MG63 (cell line): ENCODE measurements at places on chromosomes 7 and 10. TPM values are rescaled to one million over a fixed set of nuclear protein-coding genes. Genes with fewer than 3 reads are reported as not detected.

The HMX2 gene
- total RNA-seq, result 0.07 and 6.0 TPM in 2 replicates

DNA sequence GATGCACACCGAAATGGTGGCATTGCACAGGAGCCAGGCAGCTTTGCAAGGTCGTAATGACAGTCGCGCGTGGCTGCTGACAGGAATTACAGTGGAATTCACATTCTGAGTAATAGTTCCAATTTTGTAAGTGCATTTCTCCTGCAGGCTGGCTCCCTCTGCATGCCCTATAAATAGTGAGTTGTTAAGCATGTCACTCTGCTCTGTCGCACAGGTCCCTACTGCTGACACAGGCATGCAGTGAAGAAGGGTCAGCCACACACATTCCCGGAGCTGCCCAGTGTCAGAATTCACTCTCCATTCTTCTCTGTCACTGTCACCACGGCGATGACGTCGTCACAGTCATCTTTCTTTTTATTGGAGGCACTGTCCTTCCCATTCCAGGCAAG is 49.2 kb upstream of the SHH start:
- no peak for DNase-seq

GRCh38 chr10:103510791-103511752 is 17.6 kb downstream of the NEURL1 start:
- no peak for DNase-seq

- no peak for DNase-seq
Measured at GRCh38 chr10:132301371-132302330, 6.1 kb downstream of the STK32C start.

- DNase-seq, result no peak
Measured at GRCh38 chr10:106820579-106820978, 343.9 kb downstream of the SORCS1 start.

- no peak for DNase-seq
Measured at GRCh38 chr7:112866424-112866823, 76.2 kb upstream of the TMEM168 start.

GRCh38 chr10:65723525-65723924 is 1202.3 kb upstream of the LRRTM3 start:
- DNase-seq, result no peak

The SORCS1 gene
- total RNA-seq, result not detected in 2 replicates

DNA sequence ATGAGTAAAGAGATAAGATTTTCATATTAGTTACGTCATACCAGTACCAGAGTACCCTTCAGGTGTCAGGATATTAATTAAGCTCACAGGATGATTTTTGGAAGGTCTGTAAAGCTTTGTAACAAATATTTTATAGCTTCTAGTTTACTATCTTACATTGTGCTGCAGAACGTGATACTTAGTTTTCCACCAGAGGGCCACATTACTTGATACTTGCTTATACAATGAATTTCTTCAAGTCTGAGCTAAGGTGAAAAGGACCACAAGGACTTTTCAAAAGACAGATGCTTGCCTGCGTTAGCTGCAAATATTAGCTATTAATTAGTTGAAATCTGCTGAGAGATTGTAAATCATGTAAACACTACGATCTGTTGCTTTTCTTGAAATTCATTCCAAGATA is 12.2 kb downstream of the FOXP2 start:
- DNase-seq, result no peak

GRCh38 chr7:6164491-6164890 is 107.9 kb downstream of the CYTH3 start:
- DNase-seq, result no peak
